Activated CD8-positive, alpha-beta T cell treated with anti-CD3 and anti-CD28 coated beads for 36 hours (primary cell): ENCODE measurements at places on chromosomes 12 and 14. TPM values are rescaled to one million over a fixed set of nuclear protein-coding genes. Genes with fewer than 3 reads are reported as not detected.

TOMM20L gene
- not detected for total RNA-seq

MYL2 gene
- total RNA-seq = not detected

SLC35F4 gene
- not detected for total RNA-seq

RNASE1 gene
- total RNA-seq = not detected

TMTC1 gene
- total RNA-seq = not detected

GRCh38 chr14:74841230-74842207 lies 34.4 kb downstream of the PROX2 start:
- peak overlapping the region; percentile 0 for H3K4me3 ChIP-seq
- H3K4me1 ChIP-seq = peaks cover 64% of the 10 kb centered on the region
- peaks cover 8% of the 10 kb centered on the region for H3K36me3 ChIP-seq
- H3K27me3 ChIP-seq = no peaks in the 10 kb centered on the region

GRCh38 chr12:111434680-111435338 lies 29.1 kb downstream of the SH2B3 start:
- H3K36me3 ChIP-seq = peaks cover 59% of the 10 kb centered on the region
- H3K4me1 ChIP-seq = peaks cover 86% of the 10 kb centered on the region
- H3K4me3 ChIP-seq = peak overlapping the region; percentile 62
- H3K27ac ChIP-seq = peak overlapping the region; percentile 95
- DNase-seq = peak; percentile 94
- H3K27me3 ChIP-seq = no peaks in the 10 kb centered on the region

DNA sequence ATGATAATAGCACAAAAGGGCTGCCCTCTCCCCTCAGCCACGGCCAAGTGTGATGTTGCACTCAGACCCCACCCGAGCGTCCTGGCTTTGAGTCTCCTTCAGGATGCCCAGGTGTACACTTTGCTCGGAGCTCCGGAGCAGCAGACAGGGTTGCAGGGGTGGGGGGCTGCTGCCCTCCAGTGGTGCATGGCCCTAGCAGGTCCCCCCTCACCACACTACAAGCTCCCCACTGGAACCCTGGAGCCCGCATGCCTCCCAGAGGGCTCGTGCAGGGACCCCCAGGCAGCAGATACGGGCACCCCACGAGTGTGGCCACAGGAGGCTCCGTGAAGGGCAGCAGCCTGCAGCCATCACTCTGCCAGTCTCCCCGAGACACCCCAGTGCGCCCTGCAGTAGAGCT lies 69.9 kb upstream of the C14orf180 start:
- no peaks in the 10 kb centered on the region for H3K4me1 ChIP-seq
- DNase-seq = no peak
- no peak overlapping the region for H3K4me3 ChIP-seq
- H3K27ac ChIP-seq = no peak overlapping the region
- H3K36me3 ChIP-seq = no peaks in the 10 kb centered on the region
- H3K27me3 ChIP-seq = peaks cover 2% of the 10 kb centered on the region
